ENCODE measurements at places on chromosomes 1 and 21. TPM values are rescaled to one million over a fixed set of nuclear protein-coding genes. Genes with fewer than 3 reads are reported as not detected.

GRHL3 gene
- total RNA-seq, result not detected

ZZZ3 gene
- total RNA-seq, result 141 TPM

DNA sequence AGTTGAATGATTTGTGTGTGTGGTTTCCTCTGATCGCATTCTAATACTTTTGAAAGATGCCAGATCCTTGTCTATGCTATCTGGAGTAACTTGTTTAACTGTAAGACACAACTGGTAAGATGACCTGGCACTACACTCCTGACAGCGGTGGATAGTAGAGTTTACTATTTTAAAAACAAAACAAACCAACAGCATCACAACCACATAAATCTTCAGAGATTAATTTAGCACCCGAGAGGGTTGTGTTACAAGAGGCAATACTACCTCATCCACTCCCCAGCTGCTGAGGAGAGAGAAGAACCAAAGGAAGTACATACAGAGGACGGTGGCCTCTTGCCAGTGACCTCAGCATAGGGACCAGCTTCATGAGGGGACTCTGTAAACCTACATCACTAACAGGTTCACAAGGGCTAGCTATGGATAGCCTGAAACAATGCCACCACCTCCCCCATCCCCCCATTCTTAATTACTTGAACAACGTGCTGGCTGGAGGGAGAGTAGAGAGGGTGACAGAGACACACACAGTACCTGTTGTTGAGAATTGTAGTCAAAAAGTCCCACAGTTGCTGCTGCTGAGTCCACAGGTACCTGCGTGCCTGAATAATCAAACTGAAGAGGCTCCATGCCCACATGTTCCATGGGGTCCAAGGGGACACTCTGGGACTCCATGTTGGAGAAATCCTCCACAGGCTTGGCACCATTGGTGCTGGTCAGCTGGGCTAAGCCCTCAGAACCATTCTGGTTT, 73.5 kb downstream of the PUM1 start:
- no peak for DNase-seq

- peak; percentile 44 for DNase-seq
These were observed 45.4 kb upstream of the ATP1B1 start for GRCh38 chr1:169060919-169061639.

PDC gene
- not detected for total RNA-seq

ASTN1 gene
- total RNA-seq, result 0.30 TPM

- no peak for DNase-seq
These were observed 30.7 kb upstream of the SLC19A1 start for GRCh38 chr21:45572783-45573451.

DNA sequence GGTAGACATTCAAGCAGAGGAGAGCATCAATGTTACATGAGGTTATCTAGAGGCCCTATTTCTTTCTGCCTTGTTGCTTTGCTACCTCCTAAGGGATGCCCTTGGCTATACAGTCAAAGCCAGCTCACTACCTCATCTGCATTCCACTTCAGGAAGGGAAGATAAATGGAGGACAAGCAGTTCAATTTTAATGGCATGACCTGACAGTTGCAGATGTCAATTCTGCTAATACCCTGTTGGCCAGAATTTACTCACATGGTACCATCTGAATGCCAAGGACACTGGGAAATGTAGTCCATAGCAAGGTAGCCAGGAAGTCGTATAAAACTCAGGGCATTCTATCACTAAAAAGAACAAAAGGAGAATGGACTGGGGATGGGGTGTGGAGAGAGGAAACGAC, 31.5 kb downstream of the PALMD start:
- DNase-seq, result no peak

GRCh38 chr1:160860840-160861505, 1.7 kb downstream of the CD244 start:
- no peak for DNase-seq

ADAMTS5 gene
- 0.46 TPM for total RNA-seq

GRCh38 chr1:215458104-215458503, 109.0 kb upstream of the KCTD3 start:
- no peak for DNase-seq

TNNI3K gene
- total RNA-seq, result 2.3 TPM

LRRC7 gene
- total RNA-seq, result not detected

GRCh38 chr1:78176448-78176847, 130.7 kb downstream of the GIPC2 start:
- no peak for DNase-seq

DNA sequence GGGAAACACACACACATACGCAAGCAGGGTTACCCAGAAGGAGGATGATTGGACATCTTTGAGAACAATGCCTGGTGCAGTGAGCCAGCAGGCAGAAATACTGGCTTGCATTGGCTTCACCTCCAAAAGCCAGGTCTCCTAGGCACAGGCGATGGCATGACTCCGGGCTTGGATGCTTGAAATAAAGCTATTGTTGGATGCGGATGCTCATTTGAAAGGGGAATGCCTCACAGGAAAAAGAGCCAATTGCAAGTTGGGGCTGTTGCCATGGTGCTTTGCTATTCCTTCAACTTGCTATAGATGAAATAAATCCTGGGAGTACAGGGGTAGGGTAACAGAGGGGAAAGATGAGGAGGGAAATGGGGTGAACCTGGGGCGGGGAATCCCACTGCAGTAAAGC, 180.7 kb upstream of the SGIP1 start:
- DNase-seq, result no peak

DNA sequence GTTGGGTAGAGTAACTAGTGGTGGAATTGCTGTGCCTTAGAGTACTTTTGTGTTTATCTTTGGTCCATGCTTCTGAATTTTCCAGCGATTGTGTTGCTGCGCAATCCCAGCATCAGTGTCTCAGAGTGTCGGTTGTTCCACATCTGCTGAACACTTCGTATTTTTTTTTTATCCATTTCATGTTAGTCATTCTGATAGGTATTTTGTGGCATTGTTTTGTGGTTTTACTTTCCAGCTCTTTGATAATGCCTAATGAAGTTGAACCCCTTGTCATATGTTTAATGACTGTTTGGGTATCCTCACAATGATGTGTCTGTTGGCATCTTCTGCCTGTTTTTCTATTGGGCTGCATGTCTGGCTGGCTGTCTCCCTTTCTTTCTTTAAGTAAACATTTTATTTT, 13.6 kb downstream of the TUFT1 start:
- DNase-seq, result no peak

- peak; percentile 79 for DNase-seq
These were observed 17.6 kb downstream of the SLC2A1 start for GRCh38 chr1:42940851-42941639.

- DNase-seq, result no peak
These were observed 192.3 kb downstream of the ZNF326 start for GRCh38 chr1:90187323-90187585.

- DNase-seq, result no peak
These were observed 1.1 kb downstream of the IGSF8 start for GRCh38 chr1:160097151-160097910.

GRCh38 chr21:45855248-45855811, 126.2 kb upstream of the COL6A1 start:
- DNase-seq, result no peak

MRPS15 gene
- 71.1 TPM for total RNA-seq

- DNase-seq, result no peak
These were observed 69.0 kb upstream of the DIRAS3 start for GRCh38 chr1:68119445-68119844.

DNA sequence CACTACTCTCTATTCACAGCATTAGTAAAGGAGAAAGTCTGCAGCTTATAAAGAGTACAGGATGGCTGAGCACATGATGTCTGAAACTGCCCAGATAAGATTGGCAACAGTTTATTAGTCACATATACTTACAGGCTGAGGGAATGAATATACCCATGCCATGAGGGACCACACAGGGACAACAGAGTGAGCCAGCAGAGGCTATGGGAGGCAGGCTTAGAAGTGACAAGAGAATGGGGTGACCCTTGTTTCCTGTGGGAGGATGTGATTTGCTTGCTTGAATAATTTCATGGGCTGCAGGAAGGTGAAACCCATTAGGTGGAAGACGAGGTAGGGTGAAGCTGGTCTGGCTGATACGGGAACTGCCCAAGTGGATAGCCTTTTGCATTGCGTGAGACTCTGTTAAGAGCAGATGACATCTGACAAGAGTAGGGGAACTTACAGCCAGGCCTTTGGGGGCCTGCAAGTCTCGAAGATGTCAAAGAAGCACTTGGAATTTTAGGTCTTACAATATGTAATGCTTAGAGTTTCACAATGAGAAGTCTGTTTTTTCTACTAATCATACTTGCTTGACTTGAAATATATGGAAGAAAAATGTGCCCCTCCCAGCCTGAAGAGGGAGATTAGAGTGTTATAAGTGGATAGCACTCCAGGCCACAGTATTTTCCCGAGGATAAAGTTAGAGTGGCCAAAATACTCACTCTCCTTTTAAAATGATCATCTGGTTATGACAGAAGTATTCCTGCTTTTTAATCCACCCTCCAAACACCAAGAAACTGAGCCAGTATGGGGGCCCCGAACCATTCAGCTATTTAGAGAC, 34.6 kb upstream of the TNFSF4 start:
- no peak for DNase-seq

DNA sequence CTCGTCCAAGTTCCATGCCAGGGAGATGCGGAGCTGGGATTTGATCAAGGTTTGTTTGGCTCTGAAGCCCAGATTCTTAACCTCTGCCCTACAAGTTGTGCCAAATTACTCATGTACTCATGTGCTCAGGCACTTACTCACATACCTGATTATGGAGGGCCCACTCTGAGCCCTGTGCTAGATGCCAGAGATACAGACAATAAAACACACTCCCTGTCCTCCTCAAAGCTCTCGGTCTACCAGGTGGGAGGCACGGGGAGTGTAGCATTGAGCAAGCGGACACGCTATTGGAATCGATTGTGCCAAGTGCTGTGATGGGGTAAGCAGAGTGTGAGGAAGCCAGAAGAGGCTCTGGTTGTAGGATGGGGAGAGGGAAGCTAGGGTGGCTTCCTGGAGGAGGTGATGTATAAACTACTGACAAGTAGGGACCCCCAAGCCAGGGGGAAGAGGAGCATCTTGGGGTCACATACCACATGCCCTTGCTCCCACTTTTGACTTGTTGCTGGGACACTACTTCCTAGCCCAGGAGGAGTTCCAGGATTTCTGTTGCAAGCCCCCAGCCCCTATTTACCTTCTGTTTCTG, 49.8 kb upstream of the IFNLR1 start:
- DNase-seq, result no peak

DNA sequence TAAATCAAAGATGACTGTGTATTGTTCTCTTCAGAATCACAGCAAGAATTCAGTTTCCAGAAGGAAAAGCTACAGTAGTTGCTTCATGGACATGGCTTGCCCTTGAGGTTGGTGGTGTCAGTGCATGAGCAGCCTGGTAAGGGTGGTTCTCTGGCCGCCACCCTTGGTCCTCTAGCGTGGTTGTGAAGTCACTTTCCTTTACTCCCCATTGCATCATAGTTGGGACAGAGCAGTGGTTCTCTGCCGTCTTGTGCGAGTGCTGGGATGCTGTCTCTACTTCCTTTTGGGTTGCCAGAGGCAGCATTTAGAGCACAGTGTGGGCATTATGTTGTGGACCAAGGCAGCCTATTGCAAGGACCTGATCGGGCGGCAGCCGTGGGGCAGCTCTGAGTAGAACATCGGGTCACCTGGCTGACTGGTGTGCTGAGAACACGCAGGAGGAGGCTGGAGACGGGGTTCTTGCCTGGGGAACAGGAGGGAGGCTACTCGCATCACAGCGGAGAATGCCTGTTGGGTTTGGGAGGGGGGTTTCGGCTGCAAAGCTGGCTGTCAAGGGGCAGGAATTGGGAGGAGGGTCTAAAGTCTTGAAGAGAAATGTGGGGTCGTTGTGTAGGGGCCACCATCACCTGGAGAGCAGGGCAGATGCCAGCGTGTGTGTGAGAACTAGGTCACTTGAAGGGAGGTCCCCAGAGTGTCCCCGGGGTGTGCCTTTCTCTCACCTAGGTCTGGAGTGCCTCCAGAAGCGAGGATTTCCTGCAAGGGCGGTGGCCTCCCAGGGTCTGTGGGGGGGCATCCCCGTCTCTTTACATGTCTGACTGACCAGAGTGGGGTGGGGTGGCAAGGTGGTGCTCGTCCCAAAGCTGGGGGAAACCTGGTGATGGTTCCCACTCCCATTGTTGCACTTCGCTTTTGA, 6.3 kb downstream of the ARF1 start:
- DNase-seq, result peak; percentile 70

DNA sequence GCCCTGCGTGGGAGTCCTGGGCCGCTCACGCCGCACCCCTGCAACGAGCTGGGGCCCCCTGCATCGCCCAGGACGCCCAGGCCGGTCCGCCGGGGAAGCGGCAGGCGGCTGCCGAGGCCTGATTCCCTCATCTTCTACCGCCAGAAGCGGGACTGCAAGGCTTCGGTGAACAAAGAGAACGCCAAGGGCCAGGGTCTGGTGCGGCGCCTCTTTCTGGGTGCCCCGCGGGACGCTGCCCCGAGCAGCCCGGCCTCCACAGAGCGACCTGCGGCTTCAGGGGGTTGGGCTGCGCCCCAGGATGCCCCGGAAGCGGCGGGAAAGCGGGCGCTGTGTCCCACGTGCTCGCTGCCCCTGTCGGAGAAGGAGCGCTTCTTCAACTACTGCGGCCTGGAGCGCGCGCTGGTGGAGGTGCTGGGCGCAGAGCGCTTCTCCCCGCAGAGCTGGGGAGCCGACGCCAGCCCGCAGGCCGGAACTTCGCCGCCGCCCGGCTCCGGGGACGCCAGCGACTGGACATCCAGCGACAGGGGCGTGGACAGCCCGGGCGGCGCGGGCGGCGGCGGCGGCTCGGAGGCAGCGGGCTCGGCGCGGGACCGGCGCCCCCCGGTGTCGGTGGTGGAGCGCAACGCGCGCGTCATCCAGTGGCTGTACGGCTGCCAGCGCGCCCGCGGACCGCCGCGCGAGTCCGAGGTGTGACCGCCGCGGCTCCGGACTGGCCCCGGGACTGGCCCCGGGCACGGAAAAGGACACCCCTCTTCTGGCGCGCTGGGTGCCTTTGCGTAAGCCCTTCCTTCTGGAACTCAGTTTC, 2.7 kb downstream of the FAM110D start:
- DNase-seq, result peak; percentile 51

SYT6 gene
- not detected for total RNA-seq

ZNF593OS gene
- not detected for total RNA-seq

DNA sequence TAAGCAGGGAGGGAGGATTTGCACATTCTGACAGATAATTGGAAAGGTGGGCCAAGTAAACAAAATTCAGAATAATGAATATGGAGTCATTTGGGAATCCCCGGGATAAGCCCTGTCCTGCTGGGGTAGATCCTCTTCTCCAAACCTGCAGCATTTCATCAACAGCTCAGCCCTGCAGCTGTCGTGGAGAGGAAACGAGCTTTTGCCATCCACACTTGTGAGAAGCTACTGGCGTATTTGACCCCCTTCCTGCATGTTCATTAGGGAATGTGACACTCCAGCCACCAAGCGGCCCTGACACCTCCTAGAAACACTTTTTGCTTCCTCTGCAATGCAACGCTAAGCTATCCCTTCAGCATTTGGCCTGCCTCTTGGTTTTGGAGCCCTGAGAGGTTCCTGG, 8.0 kb upstream of the LEFTY2 start:
- no peak for DNase-seq

TOMM20 gene
- 44.0 TPM for total RNA-seq

GRCh38 chr21:36732217-36732616, 33.3 kb downstream of the SIM2 start:
- DNase-seq, result no peak

NID1 gene
- 26.8 TPM for total RNA-seq

All from upper lobe of left lung (tissue), 6 donors.